MG63 (cell line): ENCODE measurements at places on chromosomes 4 and X. TPM values are rescaled to one million over a fixed set of nuclear protein-coding genes. Genes with fewer than 3 reads are reported as not detected.

Gene CASP6
- 16.1 and 22.7 TPM in 2 replicates for total RNA-seq

Gene ZNF711
- total RNA-seq, result not detected in 2 replicates

Gene NKX3-2
- 1.2 and 1.5 TPM in 2 replicates for total RNA-seq

Gene ETNPPL
- not detected in 2 replicates for total RNA-seq

Gene MAGEA3
- not detected in 2 replicates for total RNA-seq

Gene IL21
- not detected in 2 replicates for total RNA-seq

Gene APBB2
- total RNA-seq, result 28.1 and 36.1 TPM in 2 replicates

Gene KLHL4
- 1.4 TPM in 1 of 2 replicates, not detected in the other for total RNA-seq

Gene RFC1
- total RNA-seq, result 35.6 and 46.0 TPM in 2 replicates

Gene NWD2
- total RNA-seq, result not detected in 2 replicates

Gene FAM50A
- 33.4 and 35.4 TPM in 2 replicates for total RNA-seq

Gene IRAK1
- total RNA-seq, result 208 and 270 TPM in 2 replicates

Gene MGARP
- total RNA-seq, result 105 and 125 TPM in 2 replicates

Gene GAGE12H
- not detected in 2 replicates for total RNA-seq

Gene SLC25A53
- total RNA-seq, result 4.4 and 6.0 TPM in 2 replicates

Gene OR13H1
- not detected in 2 replicates for total RNA-seq

Gene PRDM5
- total RNA-seq, result 5.1 and 12.3 TPM in 2 replicates

Gene BANK1
- total RNA-seq, result 1.1 TPM in 1 of 2 replicates, not detected in the other

Gene IGBP1
- total RNA-seq, result 55.2 and 59.5 TPM in 2 replicates
